ENCODE measurements at places on chromosomes 3 and 15.

- DNase-seq, result no peak
Observed at GRCh38 chr3:8489278-8489792, 12.3 kb upstream of the LMCD1 start.

DNA sequence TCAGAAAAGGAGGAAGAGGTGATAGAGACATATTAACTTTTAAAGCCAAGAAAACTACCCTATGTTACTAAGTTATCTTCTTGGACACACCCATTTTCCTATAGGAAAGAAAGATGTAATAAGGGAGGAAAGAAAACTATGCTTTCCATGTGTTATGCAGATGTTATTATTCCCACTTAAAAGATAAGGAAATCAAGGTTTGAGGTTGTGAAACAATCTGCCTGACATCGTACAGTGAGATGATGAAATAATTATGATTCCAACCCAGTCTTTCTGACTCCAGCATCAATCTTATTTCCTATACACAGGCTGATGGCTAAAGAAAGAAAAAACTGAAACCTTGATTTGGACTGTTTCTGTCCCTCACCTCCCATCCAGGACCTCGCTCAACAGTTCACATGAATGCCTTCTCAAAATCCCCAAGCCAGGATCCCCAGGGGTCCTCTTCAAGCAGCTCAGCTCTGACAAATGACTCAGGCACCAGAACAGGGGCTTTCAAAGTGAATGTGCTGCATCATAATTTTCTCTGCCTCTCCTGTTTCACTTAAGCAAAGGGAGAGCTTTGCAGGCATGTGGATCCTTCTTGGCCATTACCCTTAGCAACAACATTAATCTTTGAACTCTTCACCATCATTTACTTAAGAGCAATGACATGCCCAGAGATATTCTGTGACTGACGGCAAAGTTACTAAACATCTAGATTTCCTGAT, 12.4 kb upstream of the EID1 start:
- no peak for DNase-seq

DNA sequence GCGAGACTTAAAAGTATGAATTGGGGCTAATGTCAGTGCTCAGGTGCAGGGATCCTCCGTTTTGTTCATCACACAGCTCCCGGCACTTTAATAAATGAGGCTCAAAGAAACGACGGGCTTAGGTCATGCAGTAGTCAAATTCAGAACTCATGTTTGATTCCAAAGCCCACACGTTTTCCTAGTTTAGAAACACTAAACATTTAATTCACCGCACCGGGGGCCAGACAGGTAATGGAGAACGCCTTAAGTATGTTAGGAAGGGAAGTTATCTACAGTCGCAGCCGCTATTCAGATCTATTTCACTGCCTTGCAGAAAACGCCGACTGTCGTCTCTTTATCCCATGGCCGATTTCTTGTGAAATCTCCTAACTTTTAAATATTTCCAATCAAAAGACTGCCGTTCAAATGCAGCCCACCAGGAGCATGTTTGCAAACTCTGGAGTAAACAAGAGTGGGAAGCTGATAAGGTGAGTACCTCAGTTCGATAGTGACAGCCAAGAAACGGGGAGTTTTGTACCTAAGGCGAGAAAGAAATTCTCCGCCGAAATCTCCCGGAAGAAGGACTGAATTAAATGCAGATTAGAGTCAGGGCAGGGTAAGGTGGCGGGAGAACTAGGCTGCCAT, 569 bp downstream of the HIGD2B start:
- DNase-seq, result no peak

DNA sequence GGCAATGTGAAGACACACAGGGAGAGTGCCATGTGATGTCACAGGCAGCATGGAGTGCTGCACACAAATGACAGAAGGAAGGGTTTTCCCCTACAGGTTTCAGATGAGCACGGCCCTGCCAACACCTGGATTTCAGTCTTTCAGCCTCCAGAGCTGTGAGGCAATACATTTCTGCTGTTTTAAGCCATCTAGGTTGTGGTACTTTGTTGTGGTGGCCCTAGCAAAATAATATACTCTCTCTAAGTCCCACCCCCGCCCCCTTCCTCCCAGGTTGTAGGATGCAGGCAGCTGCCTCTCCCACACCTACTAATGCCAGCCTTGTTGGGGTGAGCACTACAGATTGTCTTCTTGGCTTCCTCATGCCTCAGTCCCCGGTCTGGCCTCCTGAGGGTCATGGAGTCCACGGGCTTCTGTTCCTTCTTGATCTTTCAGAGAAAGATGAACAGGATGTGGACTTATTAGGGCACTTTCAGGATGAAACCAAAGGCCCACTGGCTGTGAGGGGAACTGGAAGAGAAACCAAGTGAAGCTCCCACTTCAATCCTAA, 180.0 kb downstream of the CD47 start:
- no peak for DNase-seq

DNA sequence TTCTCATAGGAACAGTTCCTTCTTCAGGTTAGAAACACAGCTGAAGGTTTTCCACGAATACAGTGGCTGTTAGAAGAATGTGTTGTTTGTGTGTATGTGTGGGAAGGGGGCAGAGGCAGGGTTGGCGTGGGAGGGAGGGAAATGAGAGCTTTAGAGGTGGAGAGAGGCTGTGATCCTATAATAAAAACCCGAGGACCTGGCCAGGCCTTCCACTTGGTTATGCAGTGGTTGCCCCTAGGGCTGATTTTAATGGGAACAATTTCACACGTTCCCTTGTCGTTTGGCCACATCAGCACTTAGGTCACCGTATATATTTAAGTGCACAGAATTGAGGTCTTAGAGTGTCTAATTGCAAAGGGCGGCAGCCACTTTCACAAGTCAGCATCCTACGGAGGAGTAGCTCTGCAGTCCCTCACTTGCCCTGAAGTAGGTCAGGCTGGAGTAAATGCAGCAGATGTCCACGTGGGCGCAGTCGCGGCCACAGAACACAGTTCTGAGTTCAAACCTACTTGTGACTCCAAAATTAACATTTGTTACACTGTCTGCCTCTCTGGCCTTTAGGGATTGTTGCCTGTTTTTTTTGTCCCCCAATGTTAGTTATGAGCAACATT, 85.6 kb downstream of the PDCD6IP start:
- DNase-seq, result no peak

All from NCI-H187 treated with DMSO at 0.1 percent for 48 hours (cell line).